Peyer's patch (tissue), 4 donors: ENCODE measurements at places on chromosomes 7 and 10. TPM values are rescaled to one million over a fixed set of nuclear protein-coding genes. Genes with fewer than 3 reads are reported as not detected.

The USP6NL gene
- 15.0 TPM for total RNA-seq

The PLXNA4 gene
- 3.8 TPM for total RNA-seq

The NODAL gene
- not detected for total RNA-seq

The PIK3CG gene
- total RNA-seq: 11.5 TPM

DNA sequence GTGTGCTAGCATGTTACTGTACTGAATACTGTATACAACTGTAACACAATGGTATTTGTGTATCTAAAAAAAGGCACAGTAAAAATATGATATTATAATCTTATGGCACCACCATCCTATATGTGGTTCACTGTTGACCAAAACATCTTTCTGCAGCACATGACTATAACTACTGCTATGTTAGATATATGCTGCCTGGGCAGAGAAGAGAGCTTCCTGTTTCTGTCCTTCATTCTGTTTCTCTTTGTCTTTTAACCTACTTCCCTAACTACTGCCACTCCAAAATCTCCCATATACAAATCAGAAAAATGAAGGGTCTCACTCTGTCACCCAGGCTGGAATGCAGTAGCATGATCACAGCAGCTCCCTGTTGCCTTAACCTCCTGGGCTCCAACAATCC is 8.8 kb upstream of the FGL2 start:
- no peaks in the 10 kb centered on the region for H3K27me3 ChIP-seq
- H3K4me3 ChIP-seq: no peak overlapping the region
- no peaks in the 10 kb centered on the region for H3K36me3 ChIP-seq
- no peak overlapping the region for H3K27ac ChIP-seq
- H3K4me1 ChIP-seq: no peaks in the 10 kb centered on the region
- DNase-seq: no peak
